ENCODE measurements at places on chromosomes 7 and 10.
A peak's percentile ranks its signal among the peaks of the same experiment; 100 is the strongest.

- DNase-seq: no peak
These were observed 31.1 kb upstream of the SNX13 start for GRCh38 chr7:17971411-17971810.

DNA sequence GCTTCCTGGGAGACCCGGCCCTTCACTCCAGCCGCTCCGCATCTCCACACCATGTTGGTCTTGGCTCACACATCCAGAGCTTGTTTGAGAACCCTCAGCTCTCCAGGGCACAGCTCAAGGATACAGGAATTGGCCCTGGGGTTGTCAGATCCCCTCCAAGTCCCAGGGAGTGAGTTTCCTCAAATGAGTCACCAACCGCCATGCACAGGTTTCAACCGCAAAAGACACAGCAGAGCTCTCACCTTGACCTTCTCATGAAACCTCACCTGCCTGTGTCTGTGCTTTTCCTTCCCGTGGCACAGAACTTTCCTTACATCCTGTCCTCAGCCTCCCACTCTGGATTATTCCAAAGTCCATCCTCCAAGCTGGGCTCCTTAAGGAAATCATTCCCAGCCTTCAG lies 20.6 kb downstream of the AZGP1 start:
- no peak for DNase-seq

DNA sequence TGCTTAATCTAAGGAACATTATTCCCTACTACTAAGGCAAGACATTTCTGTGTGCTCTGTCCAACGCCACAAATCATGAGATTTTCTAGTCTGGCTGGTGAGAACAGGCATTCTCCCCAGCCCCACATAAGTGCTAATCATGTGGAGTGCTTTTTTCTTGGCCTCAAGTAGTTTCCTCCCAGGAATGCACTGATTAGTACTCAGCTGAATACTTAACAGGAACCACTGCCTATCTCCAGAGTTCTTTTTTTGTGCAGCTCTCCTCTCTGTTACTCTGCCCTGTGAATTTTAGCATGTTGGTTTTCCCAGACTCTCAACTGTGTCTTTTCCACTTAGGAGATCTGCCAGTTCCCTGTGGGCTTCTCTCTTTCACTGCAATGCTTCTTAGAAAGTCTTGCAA lies 1098.5 kb upstream of the LRRTM3 start:
- DNase-seq: no peak

GRCh38 chr10:73759512-73760115 lies 15.4 kb downstream of the SEC24C start:
- no peak for DNase-seq

DNA sequence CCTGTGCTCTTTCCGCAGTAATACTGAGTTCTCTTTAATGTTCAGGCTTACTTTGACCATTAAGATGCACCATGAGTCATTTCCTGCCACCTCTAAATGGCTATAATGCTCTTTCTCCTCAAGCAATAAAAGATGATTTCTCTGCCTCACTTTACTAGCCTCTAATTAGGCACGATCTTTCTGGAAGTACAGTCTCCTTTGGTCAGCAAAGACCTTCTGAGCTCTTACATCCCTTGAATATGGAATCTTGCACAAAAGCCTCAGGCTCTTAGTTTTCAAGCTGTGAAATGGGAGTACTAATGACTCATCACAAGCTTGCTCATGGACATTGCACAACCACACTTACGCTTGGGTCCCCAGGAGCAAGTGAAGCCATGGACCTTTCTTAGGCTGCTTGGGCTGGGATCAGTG lies 85.9 kb downstream of the FRMD4A start:
- DNase-seq: no peak

GRCh38 chr7:102094316-102094650 lies 192.4 kb upstream of the SH2B2 start:
- DNase-seq: no peak

GRCh38 chr7:131342864-131343442 lies 15.3 kb downstream of the MKLN1 start:
- DNase-seq: no peak

DNA sequence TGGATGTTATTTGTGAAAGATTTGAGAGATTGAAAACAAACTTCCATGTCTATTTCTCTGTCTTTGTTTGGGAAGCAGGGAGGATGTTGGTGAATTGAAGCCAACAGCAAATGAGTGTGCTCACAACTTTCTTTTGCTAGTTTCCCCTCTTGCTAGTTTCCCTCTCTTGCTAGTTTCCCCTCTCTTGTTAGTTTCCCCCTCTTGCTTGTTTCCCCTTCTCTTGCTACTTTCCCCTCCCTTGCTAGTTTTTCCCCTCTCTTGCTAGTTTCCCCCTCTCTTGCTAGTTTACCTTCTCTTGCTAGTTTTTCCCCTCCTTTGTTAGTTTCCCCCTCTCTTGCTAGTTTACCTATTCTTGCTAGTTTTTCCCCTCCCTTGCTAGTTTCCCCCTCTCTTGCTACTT lies 613.3 kb downstream of the LRMDA start:
- DNase-seq: no peak

DNA sequence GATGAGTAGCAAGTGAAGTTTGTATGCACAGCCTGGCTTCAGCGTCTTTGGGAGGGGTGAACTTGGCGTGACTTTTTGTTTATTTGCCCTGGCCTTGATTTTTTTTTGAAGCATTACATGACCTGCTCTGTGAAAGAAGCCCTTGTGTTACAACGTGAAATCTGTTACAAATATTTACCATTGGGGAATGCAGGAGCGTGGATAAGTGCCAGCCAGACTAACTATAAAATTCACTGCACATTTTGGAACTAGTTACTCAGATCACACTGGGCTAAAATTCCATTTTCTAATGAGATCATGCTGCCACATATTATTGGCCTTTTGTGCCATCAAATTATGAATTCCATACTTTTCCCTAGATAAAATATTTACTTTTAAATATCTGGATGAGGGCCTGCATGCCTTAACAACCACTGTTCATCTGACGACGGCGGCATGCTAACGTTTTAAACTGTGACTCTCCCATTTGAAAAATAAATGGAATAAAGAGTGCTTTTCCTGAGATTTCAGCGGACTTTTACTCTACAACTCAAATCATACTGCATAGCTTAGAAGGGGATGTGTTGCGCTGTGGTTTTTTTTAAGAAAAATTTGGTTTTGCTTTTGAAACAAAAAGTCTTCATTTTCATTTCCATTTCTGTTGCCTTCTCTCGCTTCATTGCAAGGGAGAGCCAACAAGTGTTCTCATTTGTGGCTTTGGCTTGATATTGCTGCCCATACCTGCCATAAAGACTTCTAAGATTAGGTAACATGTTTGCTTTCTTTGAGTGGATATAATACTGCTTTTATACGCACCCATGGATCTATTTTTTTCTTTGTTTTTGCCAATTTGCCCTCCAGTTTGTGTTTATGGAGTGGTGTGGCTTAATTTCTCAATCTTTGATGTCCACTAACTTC lies 352.2 kb downstream of the TFEC start:
- no peak for DNase-seq

- no peak for DNase-seq
These were observed at the start of gene PRSS2 for GRCh38 chr7:142770661-142771352. Gene PRSS2 (plus strand): TSS chr7:142770970. CDS start chr7:142770983, 13 bp downstream.

- DNase-seq: no peak
These were observed 88.7 kb upstream of the ZWINT start for GRCh38 chr10:56449770-56450169.

GRCh38 chr7:28804990-28805389 lies 153.1 kb downstream of the TRIL start:
- DNase-seq: no peak

DNA sequence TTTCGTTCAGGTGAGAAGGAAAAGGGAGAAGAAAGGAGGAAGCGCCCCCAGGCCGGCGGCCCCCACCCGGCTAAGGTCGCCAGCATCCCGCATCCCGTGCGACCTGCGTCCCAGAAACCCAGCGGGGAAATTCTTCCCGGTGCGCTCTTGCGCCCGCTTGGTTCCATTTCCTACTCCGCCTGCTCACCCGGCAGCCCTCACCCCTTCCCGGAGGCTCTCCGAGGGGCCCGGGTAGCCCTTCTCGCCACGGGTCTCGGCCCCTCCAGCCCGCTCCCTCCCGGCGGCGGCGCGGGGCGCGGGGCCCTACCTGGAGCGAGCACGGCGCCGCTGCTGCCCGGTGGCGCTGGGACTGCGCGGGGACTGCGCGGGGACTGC lies at the start of gene PRKCQ:
Gene PRKCQ (minus strand): TSS at position 373 of the 375 bp plus-strand sequence. CDS start 65,141 bp downstream, outside the sequence.
- peak; percentile 46 for DNase-seq

DNA sequence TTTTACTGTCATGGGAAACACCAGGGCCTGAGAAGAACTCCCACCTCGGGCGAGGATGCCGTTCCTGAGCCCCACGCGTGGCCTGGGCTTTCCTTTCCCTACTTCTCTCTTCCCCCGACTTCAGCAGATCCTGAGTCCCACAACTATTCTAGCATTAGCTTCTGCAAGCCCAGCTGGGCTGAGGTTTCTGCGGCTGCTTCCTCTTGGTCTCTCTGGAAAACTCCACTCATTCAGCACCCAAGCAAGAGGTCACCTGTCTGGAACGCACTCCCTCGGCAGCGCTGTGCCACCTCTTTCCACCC lies 761 bp upstream of the DOCK1 start:
- no peak for DNase-seq

GRCh38 chr7:69537691-69538090 lies 60.6 kb upstream of the AUTS2 start:
- no peak for DNase-seq

DNA sequence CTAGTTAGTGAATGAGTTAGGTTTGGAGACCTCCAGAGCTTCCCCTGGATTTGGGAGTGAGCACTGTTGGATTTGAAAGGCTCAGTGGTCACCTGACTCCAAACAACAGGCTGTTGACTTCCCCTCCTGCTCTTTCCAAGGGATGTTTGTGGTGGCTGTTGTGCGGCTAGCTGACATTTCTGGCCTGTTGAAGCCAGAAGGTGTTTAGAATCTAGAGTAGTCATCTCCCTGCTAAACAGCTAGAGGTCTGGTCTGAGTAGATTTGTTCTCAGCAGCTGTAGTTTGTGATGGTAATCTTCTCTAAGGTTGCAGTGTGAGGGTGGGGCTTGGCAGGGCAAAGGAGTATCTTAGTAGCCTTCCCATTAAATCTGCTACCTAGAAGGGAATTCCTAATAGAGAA lies 30.1 kb downstream of the BPGM start:
- DNase-seq: no peak

- no peak for DNase-seq
These were observed 35.0 kb downstream of the GNA12 start for GRCh38 chr7:2808891-2809665.

DNA sequence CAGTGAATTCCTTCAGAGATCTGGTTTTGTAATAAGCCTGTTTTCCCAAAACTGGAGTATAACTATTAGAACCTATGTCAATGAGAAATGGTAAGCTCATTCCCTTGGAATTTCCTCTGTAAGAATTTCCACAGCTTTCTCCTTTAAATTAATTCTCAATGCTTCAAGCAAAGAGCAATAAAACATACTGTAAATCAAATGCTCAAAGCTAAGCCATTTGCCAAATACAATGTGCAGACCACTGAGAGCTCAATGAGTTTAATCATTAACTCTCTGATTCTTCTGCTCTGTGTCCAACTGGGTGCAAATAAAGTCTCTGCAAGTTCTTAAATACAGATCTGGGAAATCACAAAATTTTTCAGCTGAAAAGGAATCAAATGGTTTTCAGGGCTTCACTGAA lies 227.6 kb upstream of the IMMP2L start:
- no peak for DNase-seq

DNA sequence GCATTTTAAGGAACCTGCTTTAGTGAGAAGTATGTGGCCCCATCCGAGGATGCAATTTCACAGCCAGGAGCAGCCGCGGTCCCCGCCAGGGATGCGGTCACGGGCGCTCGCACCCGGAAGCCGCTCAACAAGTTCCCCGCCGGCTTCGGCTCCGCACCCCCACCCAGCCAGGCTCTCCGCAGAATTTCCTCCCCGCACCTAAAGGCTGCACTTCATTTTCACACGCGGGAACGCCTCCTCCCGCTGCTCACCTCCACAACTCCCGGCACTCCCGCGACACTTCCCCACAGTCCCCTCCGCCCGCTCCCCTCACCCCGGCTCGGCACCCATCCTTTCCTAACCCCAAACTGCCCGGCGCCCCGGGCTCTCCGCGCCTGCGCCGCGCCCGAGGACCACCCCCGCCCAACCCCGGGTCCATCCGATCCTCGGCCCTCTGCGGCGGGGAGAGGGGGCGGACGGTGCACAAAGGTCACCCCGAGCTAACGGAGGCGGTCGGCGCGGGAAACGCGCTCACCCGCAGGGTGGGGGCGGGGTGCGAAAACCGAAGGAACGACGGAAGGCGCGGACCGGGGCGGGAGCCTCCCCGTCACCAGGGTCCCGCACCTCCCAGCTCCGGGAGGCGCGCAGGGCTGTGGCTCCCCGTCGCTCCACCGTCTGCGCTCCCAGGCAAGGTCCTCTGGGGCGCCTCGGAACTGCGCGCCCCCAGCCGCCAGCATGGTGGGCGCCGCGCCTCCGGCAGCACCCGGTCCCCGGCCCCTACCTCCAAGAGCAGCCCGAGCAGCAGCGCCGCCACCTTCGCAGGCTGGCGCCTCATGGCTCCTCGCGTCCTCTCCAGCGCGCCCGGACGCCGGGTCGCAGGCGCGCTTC lies 558 bp downstream of the VOPP1 start:
- DNase-seq: peak; percentile 54

DNA sequence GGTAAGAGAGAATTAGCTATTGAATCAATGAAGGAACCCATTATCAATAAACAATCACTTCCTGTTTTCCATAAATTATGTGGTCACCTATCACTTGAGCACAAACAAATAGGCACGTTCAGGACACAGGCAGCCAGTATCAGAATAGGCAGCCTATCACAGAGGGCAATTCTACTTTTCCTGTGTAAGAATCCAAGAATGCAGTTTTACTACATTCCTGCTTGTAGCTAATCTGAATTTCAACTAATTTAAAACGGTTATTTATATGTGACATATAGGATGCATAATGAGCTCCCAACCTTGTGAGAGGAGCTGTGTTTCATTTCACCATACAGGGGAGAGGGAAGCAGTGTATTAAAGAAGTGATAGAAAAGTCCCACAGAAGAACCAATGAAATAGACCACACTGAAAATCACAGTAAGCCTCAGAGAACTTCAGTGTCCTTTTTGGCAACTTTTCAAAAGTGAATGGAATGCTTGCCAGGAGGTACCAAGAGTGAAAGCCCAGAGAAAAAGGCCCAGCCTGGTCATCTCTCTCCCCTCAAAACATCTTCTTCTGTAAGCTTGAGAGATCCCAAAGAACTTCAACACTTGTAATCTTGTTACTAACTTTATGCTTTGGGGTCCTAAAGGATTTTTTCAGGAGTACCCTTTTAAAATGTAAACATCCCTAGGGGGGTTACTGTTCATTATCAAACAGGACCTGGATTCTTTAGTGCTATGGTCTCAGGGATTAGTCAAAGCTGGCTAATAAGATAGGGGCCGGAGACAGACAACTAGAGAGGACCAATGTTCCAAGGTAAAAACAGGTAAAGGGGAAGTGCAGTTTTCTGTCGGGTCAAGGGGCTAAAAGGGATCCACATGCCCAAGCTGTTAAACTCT lies 1.3 kb downstream of the IMMP2L start:
- no peak for DNase-seq

- DNase-seq: no peak
These were observed 68.4 kb upstream of the ADO start for GRCh38 chr10:62736168-62736546.

GRCh38 chr7:158771213-158771834 lies 58.0 kb downstream of the ESYT2 start:
- no peak for DNase-seq

Data from hippocampal formation (tissue), 2 donors.